ENCODE measurements at places on chromosomes 2 and 18.

GRCh38 chr2:203077451-203077850 is 62.8 kb downstream of the NBEAL1 start:
- no peak for DNase-seq

DNA sequence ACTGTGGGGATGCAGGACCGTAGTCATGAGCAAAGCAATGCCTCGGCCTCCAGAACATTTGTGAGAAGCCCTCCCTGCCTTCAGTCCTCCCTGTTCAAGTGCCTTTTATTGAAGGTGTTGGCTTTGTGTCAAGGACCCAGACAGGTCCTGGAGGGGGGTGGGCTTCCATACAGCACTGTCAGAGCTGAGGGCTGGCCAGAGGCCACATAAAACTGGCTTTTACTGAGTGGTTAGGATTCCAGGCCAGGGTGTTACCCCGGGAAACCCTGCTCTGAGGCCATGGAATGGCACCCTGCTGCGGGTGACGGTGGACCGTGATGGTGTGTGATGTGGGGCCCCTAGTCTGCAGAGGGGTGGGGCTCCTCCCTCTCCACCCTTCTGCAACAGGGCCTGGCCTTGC is 41.6 kb downstream of the TOGARAM2 start:
- no peak for DNase-seq

DNA sequence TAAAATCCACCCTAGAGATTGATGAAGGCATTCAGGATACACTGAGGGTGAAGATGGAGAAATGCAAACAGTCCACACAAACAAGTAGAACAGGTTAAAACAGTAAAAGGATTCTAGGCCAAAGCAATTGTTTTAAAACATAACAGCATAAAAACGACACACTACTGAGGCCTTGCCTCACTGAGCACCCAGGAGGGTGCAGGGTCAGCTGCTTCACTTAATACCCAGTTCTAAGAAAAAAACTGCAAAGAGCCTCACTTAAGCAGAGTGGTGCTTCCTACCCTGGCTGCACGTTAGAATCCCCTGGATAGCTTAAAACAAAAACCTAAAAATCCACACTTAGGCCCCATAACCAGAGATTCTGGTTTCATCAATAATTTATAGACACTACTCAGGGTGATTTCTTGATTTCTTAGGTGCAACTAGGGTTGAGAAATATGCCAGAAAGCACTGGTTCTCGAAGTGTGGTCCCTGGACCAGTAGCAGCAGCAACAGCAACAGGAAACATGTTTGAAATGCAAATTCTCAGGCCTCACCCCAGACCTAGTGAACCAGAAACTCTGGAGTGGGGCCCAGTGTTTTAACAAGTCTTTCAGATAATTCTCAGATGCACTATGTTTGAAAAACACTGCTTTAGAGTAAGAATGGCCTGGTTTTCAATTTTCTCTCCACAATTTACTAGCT is 279.1 kb downstream of the ZEB2 start:
- no peak for DNase-seq

DNA sequence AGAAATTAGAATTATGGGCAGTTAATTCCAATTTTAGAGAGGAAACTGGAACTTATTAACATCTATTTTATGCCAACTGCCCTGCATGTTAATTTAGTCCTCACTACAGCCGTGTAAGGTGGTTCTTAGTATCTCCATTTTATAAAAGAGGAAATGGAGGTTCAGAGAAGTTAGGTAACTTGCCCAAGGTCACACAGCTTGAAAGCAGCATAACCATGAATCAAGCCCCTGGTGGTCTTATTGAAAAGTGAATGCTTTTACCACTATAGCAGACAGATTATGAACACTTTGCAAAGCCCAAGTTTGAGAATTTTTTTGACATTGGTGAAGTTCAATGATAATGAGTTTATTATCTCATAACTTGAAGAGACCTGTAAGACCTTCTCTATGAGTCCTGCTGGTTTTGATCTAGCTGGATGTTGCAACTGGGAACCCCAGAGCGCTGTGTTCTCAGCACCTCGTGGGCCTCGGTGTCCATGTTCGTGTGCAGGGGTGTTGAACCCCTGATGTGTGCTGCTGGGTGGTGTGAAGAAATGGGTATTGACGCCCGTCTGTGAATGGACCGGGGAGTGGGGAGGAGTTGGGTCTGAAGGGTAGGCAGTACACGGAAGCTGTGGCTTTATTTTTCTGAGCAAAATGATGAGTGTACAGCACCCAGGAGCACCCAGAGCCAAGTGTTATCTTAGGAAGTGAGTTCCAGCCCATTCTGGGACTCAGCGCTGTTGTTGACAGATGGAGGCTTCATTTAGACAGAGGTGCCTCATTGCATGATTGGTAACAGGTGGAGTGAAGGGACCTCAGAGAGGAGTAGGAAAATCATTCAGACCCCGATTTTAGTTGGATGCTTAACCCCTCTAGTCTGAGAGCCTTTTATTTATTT is 9.7 kb downstream of the GREB1 start:
- no peak for DNase-seq

DNA sequence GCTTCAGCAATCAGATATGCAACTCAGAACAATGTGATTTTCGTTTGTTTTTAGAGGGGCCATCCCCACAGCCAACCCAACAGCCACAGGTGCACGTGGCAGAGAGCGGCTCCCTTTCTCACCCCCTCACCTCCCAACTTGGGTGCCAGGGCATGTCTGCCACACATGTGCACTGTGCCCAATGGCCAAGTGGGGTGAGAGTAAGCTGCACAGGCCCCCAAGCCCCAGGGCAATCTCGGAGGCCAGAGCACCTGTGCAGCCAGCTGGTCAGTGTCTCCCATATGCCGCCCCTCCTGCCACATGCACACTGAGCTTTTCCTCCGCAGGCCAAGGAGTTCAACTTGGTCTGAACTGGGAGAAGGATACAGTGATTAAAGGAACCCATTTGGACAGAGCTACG is 1130.2 kb downstream of the DSC3 start:
- DNase-seq = no peak

DNA sequence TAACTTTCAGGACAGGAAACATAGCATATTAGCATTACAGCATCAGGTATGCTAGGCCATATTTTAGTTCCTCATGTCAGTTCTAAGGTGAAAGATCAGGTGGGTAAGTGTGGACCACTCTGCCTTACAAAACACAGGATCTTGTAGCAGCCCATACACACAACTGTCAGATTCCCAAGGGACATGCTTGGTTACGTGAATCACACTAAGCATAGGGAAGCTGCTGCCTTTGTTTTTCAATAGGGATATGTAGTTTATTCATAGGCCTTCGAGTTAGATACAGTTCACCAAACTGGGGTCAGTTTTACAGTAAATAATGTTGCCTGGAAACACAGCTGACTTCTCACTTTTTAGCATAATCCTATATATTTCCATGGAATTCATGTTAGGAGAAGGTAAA is 116.1 kb upstream of the OTX1 start:
- no peak for DNase-seq
